ENCODE measurements at places on chromosomes 16 and 17.
A peak's percentile ranks its signal among the peaks of the same experiment; 100 is the strongest.

- DNase-seq = no peak
- no peaks in the 10 kb centered on the region for H3K27me3 ChIP-seq
Measured at GRCh38 chr17:80272366-80272765, 11.7 kb downstream of the RNF213 start.

- DNase-seq = peak; percentile 31
- H3K27ac ChIP-seq = peak overlapping the region; percentile 63
- H3K4me1 ChIP-seq = peaks cover 52% of the 10 kb centered on the region
- peaks cover 57% of the 10 kb centered on the region for H3K36me3 ChIP-seq
- no peaks in the 10 kb centered on the region for H3K27me3 ChIP-seq
Measured at GRCh38 chr16:67801883-67802282, 4.5 kb downstream of the RANBP10 start.

DNA sequence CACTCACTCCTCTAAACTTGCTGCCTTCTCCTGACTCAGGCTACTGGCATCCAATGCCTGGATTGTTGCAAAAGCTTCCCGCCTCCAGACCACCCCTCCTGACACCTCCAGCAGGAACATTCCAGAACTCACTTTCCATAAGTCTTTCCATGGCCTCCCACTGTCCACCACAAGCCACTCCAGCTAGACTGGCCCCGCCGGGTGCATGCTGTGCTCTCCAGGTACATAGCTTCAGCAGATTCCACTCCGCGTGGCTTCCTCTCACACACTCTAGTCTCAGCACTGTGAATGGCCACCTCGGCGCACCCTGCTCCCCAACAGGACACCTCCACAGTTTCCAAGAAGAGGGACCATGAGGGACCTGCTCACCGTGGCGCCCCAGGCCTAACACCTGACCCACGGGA lies 25.9 kb upstream of the FAAP100 start:
- H3K4me3 ChIP-seq = no peak overlapping the region
- DNase-seq = no peak
- no peak overlapping the region for H3K27ac ChIP-seq
- H3K27me3 ChIP-seq = no peaks in the 10 kb centered on the region

DNA sequence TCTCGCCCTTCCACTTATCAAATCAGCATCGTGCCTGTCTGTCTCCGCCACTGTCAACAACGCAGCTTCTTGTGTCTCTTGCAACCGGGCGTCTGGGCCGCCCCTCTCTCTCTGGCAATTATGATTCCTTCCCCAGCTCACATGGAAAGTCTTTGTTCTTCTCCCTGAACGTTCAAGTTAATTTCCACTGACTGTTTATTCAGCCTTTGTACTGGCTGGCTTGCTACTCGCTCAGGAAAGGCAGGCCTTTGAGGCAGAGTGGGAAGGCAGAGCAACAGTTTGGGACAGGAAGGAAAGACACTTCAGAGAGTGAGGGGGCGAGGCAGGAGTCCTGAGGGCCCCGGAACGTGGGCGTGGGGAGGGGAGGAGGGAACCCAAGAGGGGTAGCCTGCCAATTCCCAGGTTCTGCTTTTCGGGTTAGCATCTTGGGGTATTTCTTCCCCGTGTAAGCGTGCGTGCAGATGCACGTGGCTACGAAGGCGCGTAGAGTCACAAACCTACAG lies 50.8 kb downstream of the AKAP1 start:
- no peak for DNase-seq
- no peak overlapping the region for H3K4me3 ChIP-seq
- H3K4me1 ChIP-seq = peaks cover 15% of the 10 kb centered on the region
- no peaks in the 10 kb centered on the region for H3K36me3 ChIP-seq
- no peak overlapping the region for H3K27ac ChIP-seq

DNA sequence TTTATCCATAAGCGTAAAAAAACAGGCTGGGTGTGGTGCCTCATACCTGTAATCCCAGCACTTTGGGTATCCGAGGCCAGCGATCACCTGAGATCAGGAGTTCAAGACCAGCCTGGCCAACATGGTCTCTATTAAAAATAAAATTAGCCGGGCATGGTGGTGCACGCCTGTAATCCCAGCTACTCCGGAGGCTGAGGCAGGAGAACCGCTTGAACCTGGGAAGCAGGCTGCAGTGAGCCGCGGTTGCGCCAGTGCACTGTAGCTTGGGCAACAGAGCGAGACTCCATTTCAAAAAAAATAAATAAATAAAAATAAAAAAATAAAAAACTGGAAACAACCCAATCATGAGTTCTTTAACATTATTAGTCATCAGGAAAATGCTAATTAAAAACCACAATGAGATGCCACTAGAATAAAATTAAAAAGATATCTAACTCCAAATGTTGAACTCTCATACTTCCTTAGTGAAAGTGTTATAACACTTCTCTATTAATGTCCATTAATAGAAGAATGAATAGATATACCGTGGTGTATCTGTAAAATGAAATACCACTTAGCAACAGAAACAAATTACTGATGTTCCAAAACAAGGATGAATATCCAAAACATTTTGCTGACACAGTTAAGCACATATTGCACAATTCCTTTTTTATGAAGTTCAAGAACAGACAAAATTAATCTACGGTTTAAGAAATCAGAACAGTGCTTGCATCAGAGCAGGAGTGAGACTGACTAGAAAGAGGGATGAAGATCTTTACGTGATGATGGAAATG lies 13.1 kb downstream of the MPHOSPH6 start:
- no peak overlapping the region for H3K4me3 ChIP-seq
- H3K4me1 ChIP-seq = no peaks in the 10 kb centered on the region
- H3K36me3 ChIP-seq = peaks cover 33% of the 10 kb centered on the region
- DNase-seq = no peak
- H3K27ac ChIP-seq = no peak overlapping the region
- no peaks in the 10 kb centered on the region for H3K27me3 ChIP-seq

- H3K4me1 ChIP-seq = peaks cover 10% of the 10 kb centered on the region
- DNase-seq = no peak
- H3K36me3 ChIP-seq = peaks cover 33% of the 10 kb centered on the region
- H3K27ac ChIP-seq = no peak overlapping the region
Measured at GRCh38 chr17:75695830-75696271, 25.4 kb upstream of the ITGB4 start.

DNA sequence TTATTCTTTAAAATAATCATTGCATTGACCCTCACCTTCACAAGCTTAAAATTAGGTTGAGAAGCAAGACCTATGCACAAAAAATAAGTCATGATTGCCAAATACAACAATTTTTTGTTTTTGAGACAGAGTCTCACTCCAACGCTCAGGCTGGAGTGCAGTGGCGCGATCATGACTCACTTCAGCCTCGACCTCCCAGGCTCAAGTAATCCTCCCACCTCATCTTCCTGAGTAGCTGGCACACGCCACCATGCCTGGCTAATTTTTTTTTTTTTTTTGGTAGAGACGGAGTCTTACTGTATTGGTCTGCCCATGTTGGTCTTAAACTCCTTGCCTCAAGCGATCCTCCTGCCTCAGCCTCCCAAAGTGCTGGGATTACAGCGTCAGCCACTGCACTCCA lies 24.2 kb downstream of the ZNF652 start:
- no peak for DNase-seq
- H3K4me3 ChIP-seq = no peak overlapping the region
- H3K36me3 ChIP-seq = peaks cover 1% of the 10 kb centered on the region
- H3K27me3 ChIP-seq = peaks cover 2% of the 10 kb centered on the region
- H3K4me1 ChIP-seq = peaks cover 42% of the 10 kb centered on the region

- H3K4me1 ChIP-seq = no peaks in the 10 kb centered on the region
- H3K27ac ChIP-seq = no peak overlapping the region
- no peaks in the 10 kb centered on the region for H3K27me3 ChIP-seq
- no peak overlapping the region for H3K4me3 ChIP-seq
Measured at GRCh38 chr16:60811657-60812056, 1224.6 kb downstream of the CDH8 start.
